M059J (cell line): ENCODE measurements at places on chromosomes 1 and 21. TPM values are rescaled to one million over a fixed set of nuclear protein-coding genes. Genes with fewer than 3 reads are reported as not detected.

DNA sequence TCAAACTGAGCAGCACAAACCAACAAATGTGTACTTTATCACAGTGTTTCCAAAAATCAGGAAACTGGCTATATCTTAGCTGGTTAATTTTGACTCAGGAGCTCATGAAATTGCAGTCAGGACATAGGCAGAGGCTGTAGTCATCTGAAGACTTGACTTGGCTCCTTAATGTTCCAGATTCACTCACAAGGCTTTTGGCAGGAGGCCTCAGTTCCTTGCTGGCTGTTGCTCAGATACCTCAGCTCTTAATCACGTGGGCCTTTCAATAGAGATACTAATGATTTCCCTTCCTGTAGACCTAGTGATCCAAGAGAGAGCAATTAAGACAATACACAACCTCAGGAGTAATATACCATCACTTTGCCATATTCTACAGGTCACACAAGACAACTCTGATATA is 537.7 kb downstream of the BRINP3 start:
- peak; percentile 1 for DNase-seq

- no peak for DNase-seq
Measured at GRCh38 chr1:200143347-200143746, 115.8 kb downstream of the NR5A2 start.

SCCPDH gene
- 31.1 and 42.4 TPM in 2 replicates for total RNA-seq

DNA sequence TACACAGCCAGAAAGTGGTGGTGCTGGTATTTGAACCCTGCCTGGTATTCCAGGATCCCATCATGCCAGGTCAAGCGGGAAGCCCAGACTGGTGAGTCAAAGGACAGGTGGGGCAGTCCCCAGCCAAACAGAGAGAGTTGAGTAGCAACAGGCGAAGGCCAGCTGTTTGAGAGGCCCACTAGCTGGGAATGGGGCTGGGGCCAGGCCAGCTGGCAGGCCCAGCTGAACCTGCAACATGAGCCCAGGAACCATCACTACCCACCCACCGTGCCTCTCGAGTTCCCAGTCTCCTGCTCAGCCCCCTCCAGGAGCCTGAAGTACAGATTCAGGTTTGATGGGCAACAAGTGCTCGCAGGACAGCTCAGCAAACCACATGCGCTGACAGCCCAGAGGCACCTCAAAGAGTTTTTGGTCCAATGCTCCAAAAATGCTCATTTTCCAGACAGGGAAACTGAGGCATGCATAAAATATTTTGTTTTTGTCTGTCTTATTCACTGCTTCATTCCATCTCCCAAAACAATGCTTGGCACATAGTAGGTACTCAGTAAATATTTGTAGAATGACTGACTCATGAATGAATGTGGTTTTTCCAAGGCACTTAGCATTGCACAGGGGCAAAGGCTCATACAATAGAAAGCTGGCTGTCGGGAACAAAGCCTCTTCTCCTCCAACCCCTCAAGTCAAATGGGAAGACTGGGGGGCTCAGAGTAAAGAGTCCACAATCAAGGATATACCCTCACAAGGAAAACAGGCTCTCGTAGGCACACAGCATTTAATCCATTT is 42.5 kb upstream of the CLIC4 start:
- peak; percentile 95 for DNase-seq

DNA sequence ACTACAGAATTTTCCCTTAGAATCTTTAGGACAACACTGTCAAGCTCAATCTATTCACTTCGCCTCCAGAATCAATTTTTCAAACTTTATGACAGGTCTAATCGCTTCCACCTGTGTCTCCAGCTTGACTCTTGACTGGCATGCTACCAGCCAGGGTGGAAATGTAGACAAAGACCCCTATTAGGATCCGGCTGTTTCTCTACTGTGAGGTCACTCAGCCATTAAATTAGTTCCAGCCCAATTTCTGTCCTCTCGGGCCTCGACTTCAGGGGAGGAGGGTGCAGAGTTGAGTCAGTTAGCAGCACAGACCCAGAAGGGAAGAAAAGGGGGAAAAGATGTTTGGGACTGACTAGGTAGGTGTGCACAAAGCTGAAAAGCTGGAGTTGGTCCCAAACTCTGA is 78.5 kb downstream of the HLCS start:
- DNase-seq: no peak

B3GALT6 gene
- total RNA-seq: 17.4 and 30.1 TPM in 2 replicates

IL10 gene
- not detected in 2 replicates for total RNA-seq

CFHR1 gene
- not detected in 2 replicates for total RNA-seq

DNA sequence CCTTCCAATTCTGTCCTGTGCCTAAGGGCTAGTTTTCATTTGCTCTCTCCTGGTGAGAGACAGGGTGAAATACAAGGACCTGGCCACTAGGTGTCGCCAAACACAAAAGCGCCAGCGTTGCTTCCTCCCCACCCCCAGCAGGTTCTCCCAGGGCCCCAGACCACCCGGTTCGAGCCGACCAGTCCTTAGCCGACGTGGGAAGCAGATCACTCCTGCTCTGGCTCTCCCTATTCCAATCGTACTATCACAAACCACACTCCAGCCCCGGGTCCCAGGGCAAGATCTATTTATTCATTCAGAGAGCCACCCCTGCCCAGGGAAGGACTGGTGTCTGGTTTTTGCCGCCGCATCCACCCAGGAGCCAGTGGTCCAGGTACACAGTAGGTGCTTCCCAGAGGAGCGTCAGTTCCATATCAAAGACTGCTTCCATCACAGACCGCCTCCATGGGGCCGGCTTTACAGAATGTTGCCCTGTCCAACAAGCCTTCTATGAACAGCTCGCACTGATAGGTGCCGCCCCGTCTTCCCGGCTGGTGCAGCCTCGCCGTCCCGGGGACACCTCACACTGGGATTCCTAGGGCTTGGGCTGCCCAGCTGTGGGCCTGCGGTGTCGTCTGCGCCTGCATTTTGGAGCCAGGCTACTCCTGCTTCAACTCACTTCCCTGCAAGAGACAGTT is 35.0 kb downstream of the CTNNBIP1 start:
- DNase-seq: peak; percentile 59

EPB41 gene
- 16.2 and 23.2 TPM in 2 replicates for total RNA-seq

GRCh38 chr1:209229494-209230061 is 353.9 kb upstream of the CAMK1G start:
- no peak for DNase-seq

- DNase-seq: no peak
Measured at GRCh38 chr1:165686121-165686970, 12.0 kb downstream of the ALDH9A1 start.

CYYR1 gene
- not detected in 2 replicates for total RNA-seq

GRCh38 chr1:167440345-167440744 is 78.0 kb downstream of the CD247 start:
- DNase-seq: no peak

TTLL7 gene
- total RNA-seq: 5.7 and 13.4 TPM in 2 replicates

DNA sequence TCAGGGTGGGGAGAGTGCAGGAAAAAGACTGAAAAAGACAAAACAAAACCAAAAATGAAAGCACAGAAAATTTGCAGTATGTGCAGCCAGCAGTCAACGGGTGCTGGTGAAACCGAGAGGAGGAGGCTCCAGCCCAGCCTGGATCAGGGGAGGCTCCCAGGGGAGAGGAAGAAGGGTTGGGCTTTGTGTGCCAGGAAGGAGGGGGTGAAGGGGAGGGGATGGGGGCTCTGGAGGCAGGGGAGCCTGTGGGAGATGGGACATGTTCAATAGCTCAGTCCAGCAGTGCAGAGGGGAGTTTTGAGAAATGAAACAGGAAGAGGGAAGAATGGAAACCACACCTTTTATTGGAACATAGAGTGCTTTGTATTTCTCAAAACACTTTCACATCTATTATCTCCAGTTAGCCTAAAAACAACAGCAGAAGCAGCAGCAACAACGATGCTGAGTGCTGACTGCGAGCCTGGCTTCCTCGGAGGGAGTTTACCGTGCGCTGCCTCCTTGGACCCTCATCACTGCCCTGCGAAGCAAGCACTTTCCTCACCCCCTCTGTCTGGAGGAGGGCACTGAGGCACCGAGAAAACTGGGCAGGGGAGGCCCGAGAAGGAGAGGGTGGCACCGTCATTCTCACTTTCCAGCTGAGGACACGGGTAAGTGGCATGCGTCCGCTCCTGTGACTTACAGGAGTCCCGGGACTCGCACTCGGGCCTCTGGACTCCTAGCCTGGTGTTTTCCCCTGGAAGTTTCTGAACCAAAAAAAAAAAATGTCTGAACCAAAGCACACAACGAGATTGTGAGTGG is 62.9 kb downstream of the MDM4 start:
- peak; percentile 21 for DNase-seq

IBA57 gene
- total RNA-seq: 0.47 and 1.5 TPM in 2 replicates

MMP23B gene
- total RNA-seq: 0.27 TPM in 1 of 2 replicates, not detected in the other

GRCh38 chr1:117883616-117884015 is 45.8 kb downstream of the GDAP2 start:
- peak; percentile 16 for DNase-seq

- peak; percentile 37 for DNase-seq
Measured at GRCh38 chr1:168636200-168636599, 59.8 kb downstream of the XCL1 start.

INSRR gene
- not detected in 2 replicates for total RNA-seq

GRCh38 chr1:194931166-194931565 is 1677.1 kb downstream of the KCNT2 start:
- DNase-seq: no peak

RAD54L gene
- total RNA-seq: 9.8 and 24.2 TPM in 2 replicates

GRCh38 chr21:22880573-22880972 is 1882.4 kb downstream of the NCAM2 start:
- DNase-seq: no peak

DNA sequence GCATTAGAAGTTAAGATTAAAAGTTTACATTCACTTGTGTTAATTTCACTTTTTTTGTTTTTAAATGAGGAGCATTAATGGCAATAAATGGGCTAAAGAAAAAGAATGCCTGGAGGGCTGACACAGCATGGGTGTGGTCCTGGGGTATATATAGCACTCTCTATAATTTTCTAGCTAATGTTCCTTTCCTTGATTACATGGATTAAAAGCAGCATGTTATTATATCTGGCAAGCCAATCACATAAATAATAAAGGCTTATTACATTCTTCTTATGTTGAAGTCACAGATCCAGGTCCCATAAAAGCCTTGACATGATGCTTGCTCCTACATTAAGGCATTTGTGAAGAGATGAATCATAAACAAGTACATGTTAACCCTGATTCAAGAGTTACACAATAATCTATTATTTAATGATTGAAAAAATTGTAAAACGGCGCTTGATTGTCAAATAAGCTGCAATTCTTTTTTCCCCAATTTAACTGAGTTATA is 91.4 kb downstream of the LYPLAL1 start:
- no peak for DNase-seq

DNA sequence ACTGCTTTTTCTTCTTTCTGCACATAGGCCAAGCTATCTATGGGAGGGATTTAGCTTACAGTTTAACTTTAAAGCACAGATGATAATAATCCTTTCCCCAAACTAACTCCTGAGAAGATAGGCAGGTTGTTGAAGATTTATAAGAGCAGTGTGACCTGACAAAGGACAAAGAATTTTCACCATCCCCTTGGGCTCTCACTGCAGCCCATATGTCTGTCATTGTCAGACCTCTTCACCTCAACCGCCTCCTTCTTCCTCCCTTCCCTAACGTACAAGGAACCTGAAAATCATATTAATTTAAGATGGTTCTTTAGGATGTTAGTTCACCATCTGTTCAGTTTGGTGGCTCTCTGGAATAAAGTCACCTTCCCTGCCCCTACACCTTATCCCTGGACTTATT is 5.0 kb downstream of the RNU1-2 start:
- DNase-seq: no peak

GRCh38 chr1:166952002-166952746 is 23.2 kb downstream of the ILDR2 start:
- DNase-seq: peak; percentile 79

DNA sequence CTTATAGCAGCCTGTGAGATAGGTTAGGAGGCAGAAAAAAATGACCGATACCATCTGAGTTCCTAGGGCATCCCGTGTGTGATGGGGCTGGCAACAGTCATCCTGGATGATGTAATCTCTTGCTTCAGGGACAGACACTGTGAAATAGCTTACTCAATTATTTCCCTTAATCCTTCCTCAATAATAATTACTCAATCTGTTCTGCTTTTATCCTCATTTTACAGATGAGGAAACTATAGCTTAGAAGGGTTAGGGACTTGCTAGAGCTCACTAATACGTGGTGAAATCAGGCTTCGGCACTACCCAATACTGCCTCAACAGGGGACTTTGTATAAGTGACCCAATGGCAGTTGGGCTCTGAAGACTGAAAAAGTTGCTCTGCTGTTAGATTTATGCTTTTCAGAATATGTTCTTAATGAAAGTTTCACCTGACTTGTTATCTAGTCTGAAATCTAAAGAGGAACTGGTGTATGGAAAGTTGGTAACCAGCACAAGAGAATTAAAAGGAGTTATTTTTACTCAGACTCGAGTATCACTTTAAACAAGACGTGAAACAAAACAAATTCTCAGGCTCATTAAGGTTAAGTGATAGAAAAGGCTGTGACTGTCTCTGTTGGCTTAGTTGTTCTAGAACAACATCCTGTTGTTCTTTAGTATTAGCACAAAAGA is 14.4 kb downstream of the CD55 start:
- DNase-seq: peak; percentile 25

GRCh38 chr1:61752921-61753389 is 10.7 kb downstream of the PATJ start:
- no peak for DNase-seq

GJB3 gene
- 0.57 and 1.9 TPM in 2 replicates for total RNA-seq

TSPEAR gene
- total RNA-seq: not detected in 2 replicates

DNA sequence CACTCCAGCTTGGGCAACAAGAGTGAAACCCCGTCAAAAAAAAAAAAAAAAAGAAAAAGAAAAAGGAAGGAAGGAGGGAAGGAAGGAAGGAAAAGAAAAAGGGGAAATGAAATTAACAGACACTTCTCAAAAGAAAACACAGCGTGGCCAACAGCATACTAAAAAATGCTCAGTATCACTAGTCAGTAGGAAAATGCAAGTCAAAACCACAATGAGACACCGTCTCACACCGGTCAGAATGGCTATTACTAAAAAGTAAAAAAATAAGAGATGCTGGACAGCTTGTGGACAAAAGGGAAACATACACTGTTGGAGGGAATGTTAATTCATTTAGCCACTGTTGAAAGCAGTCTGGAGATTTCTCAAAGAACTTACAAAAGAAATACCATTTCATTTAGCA is 369.5 kb upstream of the BRINP3 start:
- DNase-seq: no peak

DNA sequence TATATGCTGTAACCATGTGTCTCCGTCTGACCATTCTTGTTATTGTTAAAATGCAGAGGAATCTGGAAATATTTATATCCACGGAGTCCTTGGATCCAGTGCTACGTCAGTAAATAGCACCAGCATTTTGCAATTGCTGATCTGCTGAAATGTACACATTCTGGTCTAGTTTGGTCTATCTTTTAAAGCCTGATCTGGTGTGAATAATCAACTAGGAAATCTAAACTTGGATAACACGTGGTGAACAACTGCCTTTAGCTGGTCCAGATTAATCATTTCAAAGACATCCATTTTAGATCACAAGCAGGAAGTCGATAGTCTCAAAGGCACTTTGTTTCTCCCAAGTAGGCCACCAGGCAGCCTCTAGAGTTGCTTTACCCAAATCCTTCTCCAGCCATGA is 32.6 kb downstream of the PDPN start:
- DNase-seq: no peak

- no peak for DNase-seq
Measured at GRCh38 chr1:186026946-186027345, 292.8 kb downstream of the HMCN1 start.

LIPI gene
- total RNA-seq: not detected in 2 replicates
